ENCODE measurements at places on chromosomes 5 and 9.

DNA sequence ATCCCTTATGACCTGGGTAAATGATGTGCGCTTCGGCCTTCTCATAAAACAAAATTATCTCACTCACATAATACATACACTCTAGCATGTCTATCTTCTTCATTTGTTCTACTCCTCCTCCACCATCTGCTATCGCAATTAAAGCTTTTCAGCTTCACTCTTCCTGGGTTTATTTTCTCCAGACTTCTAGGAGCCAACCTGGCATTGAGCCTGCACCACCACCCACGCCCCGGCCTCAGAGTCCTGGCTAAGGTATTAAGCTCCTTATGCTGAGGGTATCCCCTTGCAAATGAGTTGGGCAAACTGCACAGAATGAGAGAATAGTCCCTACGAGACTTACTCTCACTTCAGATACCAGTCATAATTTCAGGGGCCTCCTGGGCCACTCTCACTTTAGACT, 236.1 kb upstream of the CDH12 start:
- DNase-seq: no peak

DNA sequence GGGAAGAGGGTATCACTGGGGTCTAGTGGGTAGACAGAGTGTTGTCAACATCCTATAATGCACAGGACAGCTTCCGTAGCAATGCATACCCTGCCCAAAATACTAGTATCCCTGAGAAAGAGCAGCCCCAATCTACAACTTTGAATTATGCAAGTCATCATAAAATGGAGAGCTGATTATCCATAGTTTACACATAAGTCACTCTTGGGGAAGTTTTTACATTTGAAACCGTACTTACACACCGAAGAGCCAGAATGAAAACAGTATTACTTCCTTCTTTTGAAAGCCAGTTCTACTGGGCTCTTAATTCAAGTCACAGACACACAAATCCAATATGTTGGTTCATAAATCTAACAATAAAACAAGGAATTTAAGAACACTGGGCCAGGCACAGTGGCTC, 21.6 kb downstream of the RNF145 start:
- no peak for DNase-seq

DNA sequence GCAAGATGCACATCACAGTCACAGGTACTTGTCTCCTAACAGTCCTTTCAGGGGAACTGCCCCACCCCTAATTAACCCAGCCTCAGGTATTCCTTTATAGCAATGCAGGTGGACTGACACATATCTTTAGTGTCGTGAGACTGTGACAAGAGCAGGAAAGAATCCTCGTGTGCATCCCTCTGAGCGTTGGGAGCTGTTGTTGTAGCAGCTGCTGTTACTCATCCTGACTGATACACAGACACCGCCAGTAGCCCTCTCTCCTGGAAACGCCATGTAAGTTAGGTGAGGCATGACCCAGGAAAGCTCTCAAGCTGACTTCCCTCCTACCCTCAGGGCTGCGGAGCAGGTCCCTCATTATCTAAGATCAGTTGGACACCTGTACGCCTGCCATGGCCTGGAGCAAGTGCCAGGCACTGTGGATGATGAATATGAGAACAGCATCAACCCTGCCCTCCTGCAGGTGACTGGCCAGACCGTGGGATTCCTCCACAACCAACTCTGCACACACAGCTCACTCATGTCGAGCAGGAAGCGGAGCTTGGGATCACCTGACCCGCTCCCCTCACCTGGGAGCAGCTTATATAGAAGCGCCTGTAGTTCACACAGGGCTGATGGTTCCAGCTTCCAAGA, 10.2 kb upstream of the LCN15 start:
- no peak for DNase-seq

DNA sequence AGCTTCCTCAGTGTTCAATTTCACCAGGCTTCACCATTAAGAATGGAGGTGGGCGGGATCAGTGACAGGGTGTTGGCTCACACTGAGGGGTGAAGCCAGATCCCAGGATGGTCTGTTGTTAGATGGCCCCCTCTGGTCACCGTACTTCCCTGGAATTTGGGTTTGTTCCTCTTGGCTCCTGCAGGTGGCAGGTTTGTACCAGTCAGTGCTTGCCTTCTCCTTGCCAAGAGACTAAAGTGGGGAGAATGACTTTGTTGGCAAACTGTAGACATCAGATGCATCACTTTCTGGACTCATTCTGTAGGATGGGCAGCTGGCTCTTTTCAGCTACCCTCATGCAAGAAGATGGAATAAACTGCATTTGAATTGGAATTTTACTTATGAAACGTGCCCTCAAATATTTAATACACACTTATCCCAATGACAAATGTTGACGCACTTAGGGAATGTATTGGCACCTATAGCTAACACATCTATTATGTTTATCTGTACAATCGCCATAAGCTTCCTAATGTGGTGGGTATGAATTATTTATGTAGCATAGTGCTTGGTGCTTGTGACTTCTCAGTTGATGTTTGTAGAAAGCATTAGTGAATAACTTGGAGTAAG, 31.4 kb upstream of the ANKRD55 start:
- peak; percentile 43 for DNase-seq

DNA sequence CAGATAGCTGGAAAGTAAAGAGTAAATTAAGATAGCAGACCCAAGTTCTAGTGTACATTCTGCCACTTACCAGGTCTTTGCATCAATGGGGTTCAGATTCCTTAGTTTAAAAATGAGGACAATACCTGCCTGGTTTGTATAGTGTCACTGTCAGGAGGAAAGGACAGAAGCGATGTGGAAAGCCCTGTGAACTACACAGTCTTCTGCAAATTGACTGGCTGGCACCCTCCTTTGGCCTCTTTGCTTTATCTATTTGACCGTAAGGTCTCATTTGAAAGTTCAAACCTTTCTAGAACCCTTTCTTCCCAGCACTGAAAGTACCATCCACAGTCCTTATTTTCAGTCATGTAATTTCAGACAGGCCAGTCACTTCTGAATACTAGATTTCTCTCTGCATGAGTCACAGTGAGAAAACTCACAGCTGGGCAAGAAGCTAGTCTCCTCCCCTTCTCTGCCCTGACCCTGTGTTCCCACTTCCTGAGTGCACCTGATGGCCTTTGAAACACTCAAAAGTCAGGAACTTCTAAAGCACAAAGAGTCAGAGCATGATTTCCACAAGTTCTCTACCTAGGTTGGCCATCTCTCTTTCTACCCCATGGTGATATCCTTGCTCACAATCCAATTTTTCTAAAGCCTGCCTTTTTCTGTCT, 91.3 kb upstream of the RASEF start:
- DNase-seq: peak; percentile 19

DNA sequence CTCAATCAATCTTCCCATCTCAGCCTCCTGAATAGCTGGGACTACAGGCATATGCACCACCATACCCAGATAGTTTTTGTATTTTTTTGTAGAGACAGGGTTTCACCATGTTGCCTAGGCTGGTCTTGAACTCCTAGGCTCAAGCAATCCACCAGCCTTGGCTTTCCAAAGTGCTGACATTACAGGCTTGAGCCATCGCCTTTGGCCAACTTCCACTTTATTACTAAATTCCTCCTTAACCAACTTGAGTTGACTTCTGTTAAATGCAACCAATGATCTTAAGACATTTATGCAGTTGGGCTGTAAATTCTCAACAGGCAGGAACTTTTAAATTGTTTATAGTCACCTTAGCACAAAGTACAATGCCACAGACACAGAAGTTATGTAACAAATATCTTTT, 2.8 kb downstream of the LARS1 start:
- no peak for DNase-seq

DNA sequence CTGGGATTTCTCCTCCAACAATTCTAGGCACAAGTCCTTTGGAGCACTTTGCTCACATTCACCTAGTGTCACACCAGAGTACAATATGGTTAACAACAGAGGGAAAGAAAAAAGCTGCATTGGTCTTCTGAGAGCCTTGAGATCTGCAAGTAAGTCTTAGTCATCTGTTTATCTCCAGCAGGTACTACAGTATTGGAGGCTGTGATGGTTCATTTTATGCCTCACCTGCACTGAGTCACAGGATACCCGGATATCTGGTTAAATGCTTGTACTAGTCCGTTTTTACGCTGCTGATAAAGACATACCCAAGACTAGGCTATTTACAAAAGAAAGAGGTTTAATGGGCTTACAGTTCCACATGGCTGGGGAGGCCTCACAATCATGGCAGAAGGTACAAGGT, 525.0 kb downstream of the NR2F1-AS1 start:
- no peak for DNase-seq

DNA sequence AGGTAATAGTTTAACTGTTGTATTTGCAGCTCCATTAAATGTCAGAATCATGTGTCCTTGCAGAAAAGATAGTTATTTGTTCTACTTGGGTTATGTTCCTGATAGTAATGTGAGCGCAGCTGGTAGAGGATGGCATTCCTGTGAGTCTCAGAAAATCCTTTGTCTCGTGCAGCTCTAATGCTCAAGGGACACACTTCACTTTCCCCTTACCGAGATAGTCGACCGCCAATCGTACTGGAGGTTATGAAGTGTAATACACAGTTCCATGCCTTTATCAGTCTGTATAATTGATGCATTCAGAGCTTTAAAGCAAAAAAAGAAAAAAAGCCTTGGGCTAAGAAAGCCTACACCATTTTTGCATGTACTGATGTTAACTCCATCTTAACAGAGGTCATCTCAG, 60.2 kb upstream of the SRP19 start:
- no peak for DNase-seq

- no peak for DNase-seq
These were observed 8.8 kb downstream of the VDAC1 start for GRCh38 chr5:133995883-133996563.

DNA sequence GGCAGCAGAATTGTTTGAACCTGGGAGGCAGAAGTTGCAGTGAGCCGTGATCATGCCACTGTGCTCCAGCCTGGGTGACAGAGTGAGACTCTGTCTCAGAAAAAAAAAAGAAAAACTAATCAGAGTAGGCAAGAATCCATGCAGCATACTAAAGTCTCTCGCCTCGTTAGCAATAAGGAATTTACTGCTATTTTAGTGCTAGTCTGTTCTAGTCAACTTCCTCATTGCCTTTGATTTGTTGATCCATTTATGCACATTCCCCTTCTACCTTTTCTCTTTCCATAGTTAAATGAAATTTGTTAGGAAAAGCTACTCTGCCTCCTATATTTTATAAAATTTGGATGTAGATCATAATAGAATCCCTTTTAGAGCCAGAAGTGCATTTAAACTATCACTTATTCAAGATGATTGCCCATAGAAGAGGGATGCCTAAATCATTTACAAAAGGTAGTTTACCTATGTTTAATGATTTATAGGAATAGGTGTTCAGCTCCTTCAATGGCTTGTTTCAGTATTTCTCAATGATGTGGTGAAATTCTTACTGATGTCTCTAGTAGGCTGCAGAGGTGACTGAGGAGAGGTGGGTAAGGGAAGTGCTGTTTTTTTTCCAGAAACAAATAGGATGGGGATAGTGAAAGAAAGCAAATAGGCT, 1.9 kb downstream of the LRRC19 start:
- DNase-seq: no peak

GRCh38 chr9:14188538-14188937, 125.4 kb downstream of the NFIB start:
- no peak for DNase-seq

DNA sequence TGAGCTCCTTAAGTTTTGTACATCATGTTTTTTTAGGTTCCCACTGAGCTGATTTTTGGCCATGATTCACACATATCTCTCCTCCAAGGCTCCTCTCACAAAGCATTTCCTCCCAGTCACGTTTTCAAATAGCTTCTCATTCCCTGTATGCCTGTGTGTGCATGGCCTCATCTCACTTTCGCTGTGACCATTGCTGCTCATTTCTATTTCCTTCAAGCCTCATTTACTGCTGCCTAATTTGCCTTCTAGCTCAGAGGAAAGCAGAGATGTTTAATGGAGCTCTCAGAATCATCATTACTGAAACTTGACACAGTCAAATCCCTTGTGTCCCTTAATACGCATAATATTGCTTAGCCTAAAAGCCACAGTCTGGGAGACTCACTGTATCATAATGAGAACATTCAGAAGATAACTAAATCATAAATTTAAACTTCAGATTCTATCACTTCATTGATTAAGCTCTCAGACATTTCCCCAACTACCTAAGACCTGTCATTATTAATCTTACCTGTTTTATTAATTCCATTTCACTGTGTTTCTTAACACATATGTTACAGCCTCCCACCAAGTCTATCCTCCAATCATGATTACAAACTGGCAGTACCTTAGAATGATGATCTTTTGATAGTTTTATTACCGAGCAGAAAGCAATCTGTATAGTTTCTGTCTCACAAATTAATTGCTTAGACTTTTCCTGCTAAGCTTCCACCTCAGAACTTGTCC, 278.3 kb upstream of the PTGER4 start:
- DNase-seq: no peak

- DNase-seq: no peak
These were observed 68.6 kb downstream of the ST8SIA4 start for GRCh38 chr5:100834519-100834918.

GRCh38 chr9:86445671-86446070, 91.5 kb upstream of the TUT7 start:
- DNase-seq: no peak

DNA sequence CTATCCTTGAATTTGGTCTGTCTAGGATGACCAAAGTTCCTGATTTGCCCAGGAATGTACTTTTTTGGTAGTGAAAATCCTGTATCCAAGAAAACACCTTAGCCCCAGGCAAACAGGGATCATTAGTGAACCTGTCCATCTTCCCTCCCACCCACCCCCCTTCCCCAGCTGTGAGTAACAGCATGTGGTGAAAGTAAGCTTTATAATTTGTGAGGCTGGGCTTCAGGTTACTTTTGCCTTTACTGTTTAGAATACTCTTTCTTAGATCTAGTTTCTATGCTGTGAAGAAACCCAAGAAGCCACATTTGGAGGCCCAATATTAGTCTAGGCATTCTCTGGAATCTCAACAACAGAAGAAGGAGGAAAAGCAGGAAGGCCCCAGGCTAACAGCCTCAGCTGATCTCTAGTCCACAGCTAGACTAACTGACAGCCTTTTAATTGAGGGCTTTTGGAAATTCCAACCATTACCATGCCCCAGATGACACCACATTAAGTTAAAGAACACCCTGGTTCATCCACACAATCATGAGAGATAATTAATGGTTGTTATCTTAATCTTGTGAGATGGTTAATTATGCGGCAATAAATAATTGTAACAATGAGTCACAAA, 703.0 kb upstream of the NUDT12 start:
- DNase-seq: no peak

DNA sequence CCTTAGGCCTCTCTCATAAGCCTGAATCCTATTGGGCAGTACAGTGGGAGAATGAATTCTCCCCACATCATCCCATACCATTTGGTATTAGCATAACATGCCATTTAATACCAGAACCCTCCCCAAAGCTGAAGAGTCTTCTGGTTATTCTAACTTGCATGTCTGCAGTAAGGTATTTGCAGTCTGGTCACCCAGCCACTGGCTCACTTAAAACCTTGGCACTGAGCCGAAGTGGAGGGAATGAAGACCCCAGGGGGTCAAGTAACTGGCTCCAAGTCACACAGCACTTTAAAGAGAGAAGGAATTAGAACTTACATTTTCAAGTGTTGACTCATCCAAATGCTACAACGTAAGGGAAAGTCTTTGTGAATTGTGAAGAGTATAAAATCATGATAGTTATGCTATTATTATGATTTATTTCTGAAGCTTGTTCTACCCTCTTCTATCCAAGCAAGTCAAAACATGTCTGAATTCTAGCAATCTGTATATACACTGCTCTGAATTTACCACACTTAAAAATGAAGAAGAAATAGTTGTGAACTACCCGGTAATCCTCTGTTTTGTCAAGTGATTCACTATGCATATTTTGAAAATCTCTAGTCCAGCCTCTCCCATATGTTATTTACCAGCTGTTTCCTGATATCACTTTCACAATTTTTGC, 28.5 kb downstream of the GLRA1 start:
- no peak for DNase-seq

GRCh38 chr9:136396219-136396515, 3.8 kb downstream of the SNAPC4 start:
- DNase-seq: no peak

- DNase-seq: peak; percentile 41
These were observed 3.6 kb upstream of the DPH7 start for GRCh38 chr9:137582286-137582860.

Data from NCI-H460 (cell line).